ENCODE measurements at places on chromosomes 1 and 21.

DNA sequence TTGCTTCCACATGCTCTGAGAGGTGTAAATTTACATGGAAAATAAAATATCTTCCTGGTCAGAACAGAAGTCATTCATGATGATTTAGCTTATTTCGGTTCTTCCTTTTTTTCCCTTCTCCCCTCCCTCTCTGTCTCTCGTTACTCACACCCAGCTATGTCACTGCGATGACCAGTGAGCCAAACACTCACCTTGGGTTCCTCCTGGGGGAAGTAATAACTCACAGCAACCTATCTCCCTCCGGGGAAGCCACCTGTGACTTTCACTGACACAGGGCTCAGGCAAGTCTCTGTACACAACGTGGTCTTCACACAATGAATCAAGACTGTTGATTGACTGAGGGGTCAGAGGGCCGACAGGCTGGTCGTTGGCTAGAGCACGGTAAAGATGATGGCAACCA lies 135.3 kb upstream of the VANGL1 start:
- no peak for DNase-seq

DNA sequence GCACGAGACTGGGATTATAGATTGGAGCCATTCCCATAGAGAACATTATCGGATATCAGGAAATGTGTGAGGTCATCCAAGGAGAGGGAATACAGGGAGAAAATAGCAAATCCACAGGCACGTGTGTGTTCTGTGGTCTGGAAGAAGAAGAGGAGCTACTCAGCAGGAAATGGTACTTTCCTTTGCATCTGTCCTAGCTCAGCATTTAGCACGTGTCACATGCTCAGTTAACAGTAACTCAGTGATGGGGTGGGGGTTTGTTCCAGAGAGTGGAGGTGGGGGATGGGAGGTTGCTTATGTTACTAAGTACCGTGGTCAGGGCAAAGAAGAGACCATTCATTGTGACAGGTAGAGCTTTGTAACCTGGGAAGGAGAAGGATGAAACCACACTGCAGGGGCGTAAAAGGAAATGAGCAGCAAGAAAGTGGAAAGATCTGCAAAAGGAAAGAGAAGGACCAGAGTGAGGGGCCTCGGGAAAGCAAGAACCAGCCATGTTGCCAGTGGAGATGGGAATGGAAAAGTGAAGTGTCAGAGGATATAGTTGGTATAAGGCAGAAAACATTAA lies 100.4 kb downstream of the ATP5PO start:
- DNase-seq = no peak

- no peak for DNase-seq
These were observed 29.6 kb upstream of the DIPK1A start for GRCh38 chr1:92990828-92991227.

- DNase-seq = no peak
These were observed 133.9 kb upstream of the IVNS1ABP start for GRCh38 chr1:185450917-185451316.

GRCh38 chr1:180631194-180631765 lies 542 bp upstream of the XPR1 start:
- no peak for DNase-seq

- DNase-seq = no peak
These were observed 175.6 kb downstream of the NRIP1 start for GRCh38 chr21:14889080-14889810.

- DNase-seq = no peak
These were observed 123.4 kb upstream of the FOXD3 start for GRCh38 chr1:63198871-63199394.

DNA sequence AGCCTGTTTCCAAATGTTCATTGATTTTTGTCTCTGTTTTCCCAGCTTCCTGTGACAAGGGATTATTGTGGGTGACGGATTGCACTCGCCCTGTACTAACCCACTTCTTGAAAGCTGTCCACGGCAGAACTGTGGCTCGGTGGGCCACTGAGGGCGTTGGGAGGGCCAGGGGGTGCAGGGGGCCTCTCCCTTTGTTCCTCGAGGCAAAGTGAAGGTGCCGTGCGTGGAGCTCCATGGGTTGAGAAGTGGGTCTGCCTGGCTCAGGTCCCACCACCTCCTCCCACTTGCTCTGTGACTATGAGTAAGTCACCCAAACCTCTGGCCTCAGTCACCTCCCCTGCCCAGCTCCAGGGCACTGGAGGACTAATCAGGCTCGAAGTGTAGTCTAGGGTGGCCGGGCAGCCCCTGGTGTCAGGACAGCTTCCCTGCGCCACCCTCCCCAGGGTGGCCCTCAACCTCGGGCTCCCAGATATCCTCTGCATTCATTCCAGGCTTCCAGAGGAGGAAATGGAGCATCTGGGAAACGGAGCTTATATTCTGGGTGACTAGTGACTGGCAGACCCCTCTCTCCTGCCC lies 148.6 kb downstream of the NPHP4 start:
- DNase-seq = no peak

- no peak for DNase-seq
These were observed 8.7 kb upstream of the TNFRSF14 start for GRCh38 chr1:2547210-2548067.

- DNase-seq = no peak
These were observed 2.7 kb downstream of the POU2F1 start for GRCh38 chr1:167223144-167224103.

DNA sequence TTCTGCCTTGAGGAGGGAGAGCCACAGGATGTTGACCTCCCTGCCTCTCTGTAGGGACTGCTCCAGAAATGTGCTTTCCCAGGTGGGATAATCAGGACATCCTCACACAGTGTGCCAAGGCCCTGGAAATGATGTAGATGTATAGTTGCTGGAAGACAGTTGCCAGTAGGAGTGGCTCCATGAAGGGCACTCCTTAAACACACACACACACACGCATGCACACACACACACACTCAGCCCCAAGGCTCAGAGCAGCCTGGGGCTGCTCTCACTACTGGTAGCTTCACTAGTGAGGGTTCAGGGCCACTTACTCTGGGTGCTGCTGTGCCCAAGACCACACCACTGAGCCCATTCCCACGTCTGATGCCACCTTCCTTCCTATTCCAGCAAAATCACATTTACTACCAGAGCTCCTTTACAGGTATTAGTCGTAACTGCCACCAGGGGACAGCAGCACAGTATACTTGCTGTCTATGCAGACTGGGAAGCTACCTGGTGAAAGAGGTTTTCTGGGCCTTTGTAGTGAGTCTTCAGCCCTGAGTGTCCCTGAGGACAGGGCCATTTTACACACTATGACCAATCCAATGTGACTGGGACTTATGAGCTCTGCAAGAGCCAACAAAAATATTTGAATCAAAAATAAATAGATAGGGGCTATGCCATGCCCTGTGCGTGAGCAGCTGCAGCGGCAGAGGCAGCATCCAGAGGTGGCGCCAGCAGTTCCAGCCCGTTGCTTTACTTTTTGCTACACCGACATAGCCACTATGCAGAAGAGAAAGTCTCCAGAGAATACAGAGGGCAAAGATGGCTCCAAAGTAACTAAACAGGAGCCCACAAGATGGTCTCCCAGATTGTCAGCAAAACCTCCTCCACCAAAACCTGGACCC lies 15.0 kb downstream of the CRNN start:
- DNase-seq = no peak

GRCh38 chr1:67766141-67766978 lies 66.9 kb downstream of the GNG12 start:
- DNase-seq = peak; percentile 40

DNA sequence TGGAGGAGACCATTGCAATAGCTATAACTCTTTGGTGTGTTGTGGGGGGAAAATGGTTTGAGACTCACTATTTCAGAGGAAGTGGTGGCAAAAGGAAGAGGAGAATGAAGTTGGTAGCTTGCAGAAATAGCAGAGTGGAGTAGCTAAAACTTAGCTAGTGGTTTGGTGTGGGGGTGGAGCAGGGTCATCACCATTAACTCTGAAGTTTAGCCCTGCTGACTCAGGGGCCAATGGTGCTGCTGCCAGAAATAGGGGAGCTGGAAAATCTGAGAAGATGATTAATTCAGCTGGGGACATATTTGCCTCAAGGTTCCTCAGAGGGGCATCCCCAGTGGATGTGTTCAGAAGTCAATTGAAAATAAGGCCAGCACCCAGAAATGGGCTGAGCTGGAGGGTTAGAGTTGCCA lies 65.4 kb downstream of the RUNX1 start:
- DNase-seq = no peak

GRCh38 chr1:94285031-94285654 lies 47.8 kb upstream of the ARHGAP29 start:
- DNase-seq = no peak

DNA sequence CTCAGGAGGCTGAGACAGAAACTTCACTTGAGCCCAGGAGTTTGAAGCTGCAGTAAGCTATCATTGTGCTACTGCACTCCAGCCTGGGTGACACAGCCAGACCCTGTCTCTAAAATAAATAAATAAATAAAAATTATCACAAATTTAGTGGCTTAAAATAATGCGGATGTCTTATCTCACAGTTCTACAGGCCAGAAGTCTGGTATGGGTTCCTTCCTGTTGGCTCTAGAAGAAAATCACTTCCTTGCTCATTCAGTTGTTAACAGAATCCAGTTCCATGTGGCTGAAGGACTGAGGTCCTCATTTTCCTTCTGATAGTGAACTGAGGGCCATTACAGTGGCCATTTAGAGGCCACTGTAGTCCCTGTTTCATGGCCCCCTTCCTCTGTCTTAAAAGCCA lies 94.6 kb upstream of the S1PR1 start:
- no peak for DNase-seq

Measured in right cardiac atrium (tissue), 5 donors.